Muscle of leg (tissue), 16 donors: ENCODE measurements at places on chromosomes 4 and X. TPM values are rescaled to one million over a fixed set of nuclear protein-coding genes. Genes with fewer than 3 reads are reported as not detected.

DNA sequence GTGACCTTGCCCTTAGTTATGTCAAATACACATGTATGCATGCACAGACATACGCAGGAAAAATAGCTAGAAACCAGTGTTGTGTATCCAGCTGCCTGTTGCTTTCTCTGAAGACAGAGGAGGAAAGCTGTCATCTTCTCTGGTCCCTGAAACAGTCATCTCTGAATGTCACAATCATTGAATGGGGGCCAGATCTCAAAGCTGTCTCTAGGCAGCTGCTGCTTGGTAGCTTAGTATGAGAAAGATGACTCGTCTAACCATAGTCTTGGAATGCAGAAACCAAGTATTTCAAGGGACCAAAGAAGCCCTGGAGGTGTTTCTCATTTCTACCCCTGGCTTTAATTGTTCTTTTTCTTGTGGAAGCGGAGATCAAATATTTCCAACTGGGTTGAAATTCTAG, 4.0 kb downstream of the GRIA3 start:
- no peak for DNase-seq

DNA sequence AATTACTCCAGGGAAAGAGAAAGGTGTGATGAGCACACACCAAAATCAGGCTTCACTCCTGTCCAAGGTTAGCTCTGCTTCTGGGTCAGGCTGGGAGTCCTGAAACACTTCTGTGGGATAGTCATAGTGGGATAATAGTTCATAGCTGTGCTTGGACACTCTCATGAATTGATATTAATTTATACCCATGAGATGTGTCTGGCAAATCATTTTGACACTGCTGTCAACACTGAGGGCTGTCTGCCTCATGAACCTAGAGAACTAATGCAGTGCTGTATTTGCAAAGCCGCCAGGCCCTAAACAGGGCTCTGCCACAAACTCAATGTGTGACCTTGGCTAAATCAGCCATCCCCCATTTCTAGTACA, 24.5 kb upstream of the PGRMC1 start:
- DNase-seq = no peak

DNA sequence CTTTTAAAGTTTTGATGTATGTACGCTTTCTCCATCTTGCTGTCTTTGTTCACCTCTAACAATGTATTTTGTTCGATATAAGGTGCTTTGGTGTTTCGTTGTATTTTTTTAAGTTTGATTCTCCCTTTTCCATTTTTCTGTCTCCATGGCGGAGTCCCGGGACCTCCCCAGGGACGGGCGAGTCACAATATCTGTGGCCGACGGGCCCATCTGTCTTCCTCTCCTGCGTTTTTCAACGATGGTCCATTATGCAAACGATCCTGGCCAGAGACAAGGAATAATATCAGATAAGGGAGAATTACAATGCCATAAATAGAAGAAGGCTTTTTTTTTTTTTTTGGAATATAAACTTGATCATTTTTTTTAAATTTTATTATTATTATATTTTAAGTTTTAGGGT, 112.3 kb upstream of the SHOX start:
- DNase-seq = no peak

DNA sequence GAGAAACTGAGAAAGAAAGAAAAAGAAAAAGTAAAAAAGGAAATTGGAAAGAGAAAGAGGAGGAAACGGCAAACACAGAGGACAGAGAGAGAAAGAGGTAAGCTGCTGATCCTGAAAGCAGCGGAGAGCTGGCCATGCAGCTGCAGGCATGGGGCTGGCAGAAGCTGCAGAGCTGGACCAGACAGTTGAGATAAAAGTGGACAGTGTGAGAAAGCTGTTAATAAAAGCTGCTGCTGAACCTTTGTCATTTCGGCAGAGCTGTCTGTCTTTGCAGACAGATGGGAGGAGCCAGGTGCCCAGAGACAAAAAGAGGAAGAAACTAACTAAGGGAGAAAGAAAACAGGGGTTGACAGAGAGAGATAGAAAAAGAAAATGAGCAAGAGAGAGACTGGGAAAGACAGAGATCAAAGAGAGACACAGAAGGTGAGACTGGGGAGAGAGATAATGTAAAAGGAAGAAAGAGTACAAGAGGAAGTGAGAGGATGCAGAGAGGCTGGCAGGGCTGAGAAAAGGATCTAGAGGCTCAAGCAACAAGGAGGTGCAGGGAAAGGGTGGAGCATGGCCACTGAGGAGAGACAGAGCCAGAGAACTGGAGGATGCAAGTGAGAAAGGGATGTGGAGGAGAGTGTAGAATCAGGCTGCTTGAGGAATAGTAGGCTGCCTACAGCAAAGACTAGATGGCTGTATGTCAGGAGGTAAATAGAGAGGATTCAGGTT, 376.8 kb upstream of the FGF16 start:
- no peak for DNase-seq

GRCh38 chrX:22147942-22148341, 115.8 kb downstream of the PHEX start:
- DNase-seq = no peak

GRCh38 chr4:158998624-158999023, 104.3 kb upstream of the RAPGEF2 start:
- no peak for DNase-seq

GRCh38 chrX:131802836-131803626, 220.1 kb upstream of the STK26 start:
- DNase-seq = peak; percentile 95

LIMCH1 gene
- polyA plus RNA-seq = 112 TPM

SULT1B1 gene
- 3.5 TPM for polyA plus RNA-seq

TMEM154 gene
- 1.2 TPM for polyA plus RNA-seq

SSX2 gene
- polyA plus RNA-seq = not detected

POU3F4 gene
- polyA plus RNA-seq = not detected
